ENCODE measurements at places on chromosomes 1 and 21.
A peak's percentile ranks its signal among the peaks of the same experiment; 100 is the strongest.

GRCh38 chr1:93123201-93123783 lies 44.2 kb downstream of the MTF2 start:
- no peak for DNase-seq

GRCh38 chr1:110081061-110081460 lies 10.6 kb upstream of the ALX3 start:
- DNase-seq = no peak

- DNase-seq = no peak
Measured at GRCh38 chr1:167681024-167681423, 40.8 kb upstream of the MPZL1 start.

DNA sequence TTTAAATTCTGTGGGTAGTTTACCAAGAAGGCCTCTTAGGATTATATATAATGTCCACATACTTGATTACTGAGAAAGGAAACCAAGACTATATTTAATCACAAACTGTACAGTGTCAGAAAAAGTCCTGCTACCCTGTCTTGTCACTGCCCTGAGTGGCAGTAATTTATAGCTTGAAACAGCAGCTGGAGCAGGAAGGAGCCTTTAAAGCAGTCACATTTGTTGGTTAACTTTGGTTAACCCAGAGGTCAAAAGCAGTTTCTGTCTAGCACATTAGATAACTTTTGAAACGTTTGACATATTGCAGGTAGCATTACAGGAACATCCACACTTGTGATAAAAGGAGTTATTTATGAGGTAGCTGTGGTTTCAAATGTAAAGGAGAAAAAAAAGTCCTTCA lies 161.7 kb downstream of the ROR1 start:
- DNase-seq = no peak

- DNase-seq = peak; percentile 43
Measured at GRCh38 chr1:231628207-231628876, 1.8 kb downstream of the DISC1 start.

DNA sequence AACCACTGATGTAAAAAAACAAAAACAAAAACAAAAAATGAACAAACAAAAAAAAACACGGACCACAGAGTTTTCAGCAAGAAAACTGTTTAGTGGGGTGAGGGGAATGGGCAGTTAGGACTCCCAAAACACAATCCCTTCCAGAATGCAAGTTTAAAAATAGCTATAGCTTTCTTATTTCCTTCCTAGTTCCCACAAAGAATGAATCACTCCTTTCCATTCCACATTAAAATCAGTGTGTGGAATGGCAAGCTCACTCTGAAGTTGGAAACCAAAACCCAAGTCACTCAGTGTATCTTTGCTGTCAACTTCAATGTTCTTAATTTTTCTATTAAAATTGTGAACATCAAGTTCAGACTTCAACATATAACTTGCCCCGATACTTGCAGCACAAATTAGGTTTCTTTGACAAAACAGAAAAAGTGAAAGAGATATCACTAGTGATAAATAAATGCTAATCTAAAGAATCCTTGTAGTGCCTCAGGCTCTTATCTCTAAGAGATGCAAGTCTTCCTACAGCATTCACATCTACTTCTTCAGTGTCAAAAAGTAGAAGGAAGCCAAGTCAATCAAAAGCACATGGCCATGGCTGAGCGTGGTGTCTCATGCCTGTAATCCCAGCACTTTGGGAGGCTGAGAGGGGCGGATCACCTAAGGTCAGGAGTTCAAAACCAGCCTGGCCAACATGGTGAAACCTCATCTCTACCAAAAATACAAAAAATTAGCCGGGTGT lies 45.5 kb downstream of the TOR3A start:
- no peak for DNase-seq

GRCh38 chr1:152461544-152461943 lies 47.5 kb upstream of the CRNN start:
- DNase-seq = peak; percentile 34

DNA sequence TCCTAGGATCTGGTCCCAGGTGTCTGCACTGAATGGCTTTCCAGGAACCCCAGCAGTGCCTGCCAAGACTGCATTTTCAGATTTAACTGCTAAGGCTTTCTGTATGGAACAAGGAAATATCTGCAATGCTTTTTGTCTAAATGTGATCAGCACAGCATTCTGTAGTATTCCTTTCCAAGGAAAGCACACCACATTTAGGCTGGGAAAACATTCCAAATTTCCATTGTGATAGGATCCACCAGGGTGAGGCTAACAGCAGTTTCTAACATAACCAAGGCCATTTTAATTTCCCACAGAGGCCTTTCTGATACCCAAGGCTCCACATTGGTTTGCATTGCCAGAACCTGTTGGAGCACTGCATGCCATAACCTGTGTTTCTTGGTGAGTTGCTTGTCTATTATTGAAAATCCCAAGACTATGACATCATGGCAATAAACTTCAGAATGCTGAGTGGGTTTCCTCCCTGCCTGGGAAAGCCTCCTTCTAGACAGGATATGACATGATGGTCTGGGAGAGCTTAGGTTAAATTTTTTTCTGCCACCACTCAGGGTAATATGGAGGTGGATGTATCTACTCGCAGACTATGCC lies 23.3 kb upstream of the PTGFRN start:
- DNase-seq = no peak

DNA sequence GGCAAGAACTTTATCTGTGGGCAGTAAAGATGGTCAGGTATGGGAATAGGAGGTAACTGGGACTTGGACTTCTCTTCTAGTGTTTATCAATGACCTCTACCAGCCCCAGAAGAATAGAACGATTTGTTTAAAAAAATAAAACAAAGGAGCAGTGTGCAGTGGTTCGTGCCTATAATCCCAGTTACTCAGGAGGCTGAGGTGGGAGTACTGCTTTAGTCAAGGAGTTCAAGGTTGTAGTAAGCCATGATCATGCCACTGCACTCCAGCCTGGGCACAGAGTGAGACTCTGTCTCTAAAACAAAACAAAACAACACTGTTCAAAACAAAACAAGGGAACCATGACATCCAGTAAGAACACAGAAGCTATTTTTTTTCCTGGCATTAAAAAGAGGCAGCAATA lies 4.3 kb downstream of the RNF19B start:
- DNase-seq = no peak

DNA sequence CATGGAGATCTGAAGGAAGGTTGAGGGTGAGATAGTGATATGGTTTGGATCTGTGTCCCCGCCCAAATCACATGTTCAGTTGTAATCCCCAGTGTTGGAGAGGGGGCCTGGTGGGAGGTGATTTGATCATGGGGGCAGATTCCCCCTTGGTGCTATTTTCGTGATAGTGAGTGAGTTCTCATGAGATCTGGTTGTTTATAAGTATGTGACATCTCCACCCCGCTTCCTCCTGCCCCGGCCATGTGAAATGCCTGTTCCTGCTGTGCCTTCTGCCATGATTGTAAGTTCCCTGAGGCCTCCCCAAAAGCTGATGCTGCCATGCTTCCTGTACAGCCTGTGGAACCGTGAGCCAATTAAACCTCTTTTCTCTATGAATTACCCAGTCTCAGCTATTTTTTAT lies 451.9 kb upstream of the VAMP3 start:
- no peak for DNase-seq

DNA sequence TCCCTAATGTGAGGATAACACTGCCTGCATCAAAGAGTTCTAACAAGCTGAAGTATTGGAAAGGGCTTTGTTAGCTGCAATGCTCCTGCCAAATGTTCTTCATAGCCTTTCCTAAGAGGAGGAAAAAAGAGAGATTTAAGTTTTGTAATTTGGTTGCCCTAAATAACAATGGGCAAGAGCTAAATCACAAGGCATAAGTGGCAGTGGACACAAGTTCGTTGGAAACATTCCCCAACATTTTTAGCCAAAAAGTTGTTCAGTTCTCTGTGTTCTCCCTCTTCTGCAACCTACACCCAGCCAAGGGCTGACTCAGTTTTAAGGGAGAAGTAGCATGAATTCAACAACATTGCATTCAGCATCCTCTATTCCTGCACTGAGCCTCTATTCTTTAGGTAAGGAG lies 2.6 kb upstream of the UQCRHL start:
- no peak for DNase-seq

DNA sequence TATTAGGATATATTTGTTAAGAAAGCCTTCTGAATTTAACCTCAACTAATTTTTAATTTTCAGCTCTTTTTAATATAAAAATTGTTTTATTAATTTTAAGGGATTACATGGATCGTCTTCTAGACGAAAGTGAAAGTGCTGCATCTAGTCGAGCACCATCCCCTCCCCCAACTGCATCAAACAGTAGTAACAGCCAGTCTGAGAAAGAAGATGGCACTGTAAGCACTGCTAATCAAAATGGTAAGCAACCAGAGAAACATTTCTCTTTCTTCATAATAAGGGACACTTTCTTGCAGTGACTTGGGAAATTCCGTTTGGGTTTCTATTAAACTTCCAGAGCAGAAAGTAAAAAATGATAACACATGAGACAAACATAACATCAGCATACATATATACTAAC lies 56.9 kb downstream of the MIER1 start:
- DNase-seq = peak; percentile 9

- no peak for DNase-seq
Measured at GRCh38 chr1:87644579-87645190, 316.0 kb downstream of the LMO4 start.

- no peak for DNase-seq
Measured at GRCh38 chr21:45303091-45303615, 15.5 kb upstream of the POFUT2 start.

- no peak for DNase-seq
Measured at GRCh38 chr1:14332158-14332557, 266.3 kb upstream of the KAZN start.

DNA sequence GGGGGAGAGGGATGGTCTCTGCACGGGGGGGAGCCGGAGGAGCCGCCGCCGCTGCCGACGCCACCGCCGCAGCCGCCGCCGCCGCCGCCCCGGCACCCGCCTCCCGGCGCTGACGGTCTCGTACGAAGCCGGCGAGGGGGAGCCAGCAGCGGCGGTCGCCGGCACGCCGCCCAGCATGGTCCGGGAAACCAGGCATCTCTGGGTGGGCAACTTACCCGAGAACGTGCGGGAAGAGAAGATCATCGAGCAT lies 311 bp downstream of the SPEN start:
- DNase-seq = no peak

- no peak for DNase-seq
Measured at GRCh38 chr1:171961861-171962260, 120.6 kb downstream of the DNM3 start.

- no peak for DNase-seq
Measured at GRCh38 chr21:45875416-45875760, 106.2 kb upstream of the COL6A1 start.

DNA sequence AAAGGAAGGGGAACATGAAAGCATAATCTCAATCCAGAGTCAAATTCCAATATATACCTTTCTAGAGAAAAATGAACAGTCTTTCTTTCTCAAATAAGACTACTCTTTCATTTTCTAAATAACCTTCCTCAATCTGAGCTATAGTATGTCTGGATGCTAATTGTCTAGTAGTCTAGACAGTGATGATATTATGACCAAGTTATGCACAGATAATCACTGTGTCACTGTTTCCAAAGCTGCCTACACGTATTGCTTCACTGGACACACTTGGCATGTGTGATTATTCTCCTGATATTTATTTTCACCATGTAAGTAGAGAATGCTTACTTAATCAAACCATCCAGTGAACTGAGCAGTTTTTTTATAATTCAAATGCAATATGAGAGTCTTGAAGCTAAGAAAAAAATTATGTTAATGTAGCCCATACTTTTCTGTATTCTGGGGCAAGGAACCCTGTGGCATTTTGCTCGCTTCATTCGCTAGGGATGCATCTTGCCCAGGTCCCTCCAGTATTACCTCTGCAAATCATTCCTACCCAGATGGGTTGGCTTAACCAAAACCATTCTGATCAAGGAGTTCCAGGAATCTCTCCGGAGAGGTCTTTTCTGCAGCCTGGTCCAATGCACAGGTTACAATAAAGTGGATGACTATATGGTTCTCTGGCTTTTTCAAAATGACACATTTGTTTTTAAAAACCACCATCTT lies 303.1 kb upstream of the RUNX1 start:
- DNase-seq = no peak

GRCh38 chr1:27655151-27655937 lies 16.6 kb downstream of the IFI6 start:
- no peak for DNase-seq

GRCh38 chr21:45269861-45270260 lies 17.8 kb downstream of the POFUT2 start:
- no peak for DNase-seq

DNA sequence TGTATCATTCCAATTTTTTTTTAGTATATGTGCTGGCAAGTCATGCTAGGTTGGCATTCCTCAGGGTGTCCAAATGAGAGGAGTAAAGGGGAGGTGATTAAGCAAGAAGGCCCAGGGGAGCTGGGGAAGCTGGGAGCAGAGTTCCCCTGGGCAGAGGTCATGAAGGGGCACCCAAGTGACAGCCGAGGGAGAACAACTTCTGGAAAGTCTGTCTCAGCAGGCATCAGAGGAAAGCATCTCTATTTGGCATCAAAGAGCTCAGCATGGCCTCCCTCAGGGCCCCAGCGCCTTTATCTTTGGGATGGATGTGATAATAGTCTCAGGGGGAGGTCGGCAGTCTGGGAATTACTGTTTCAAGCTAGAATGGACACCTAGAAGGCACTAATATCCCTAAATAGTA lies 5.0 kb upstream of the ENO1 start:
- no peak for DNase-seq

DNA sequence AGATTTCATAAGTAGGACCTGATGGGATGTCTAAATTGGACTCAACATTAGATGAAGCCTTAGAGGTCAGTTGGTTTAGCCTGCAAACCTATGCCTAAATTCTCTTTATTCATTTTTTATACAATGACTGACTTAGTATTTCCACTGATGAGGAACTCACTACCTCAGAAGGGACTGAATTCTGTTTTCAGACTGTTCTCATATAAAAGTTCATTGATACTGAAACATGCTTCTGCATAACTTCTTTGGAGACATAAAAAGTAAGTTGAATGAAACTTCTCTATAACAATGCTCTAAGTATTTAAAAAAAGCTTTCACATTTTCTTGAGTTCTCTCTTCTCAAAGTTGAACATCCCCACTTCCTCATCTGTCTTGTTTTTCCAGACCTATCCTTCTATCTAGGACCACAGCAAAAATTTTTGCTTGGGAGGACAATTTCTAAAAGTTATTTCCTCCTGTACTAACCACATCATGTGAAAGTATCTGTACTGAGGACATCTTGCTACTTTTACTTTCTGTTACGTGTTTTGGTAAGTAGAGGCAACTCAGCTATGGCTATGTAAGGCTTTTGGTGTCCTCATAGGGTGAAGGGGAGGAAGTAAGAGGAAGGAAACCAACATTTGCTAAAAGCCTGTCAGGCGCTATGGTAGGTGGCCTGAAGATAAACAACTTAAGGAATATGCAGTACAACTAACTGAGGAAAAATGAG lies 64.1 kb downstream of the USP24 start:
- no peak for DNase-seq
